NCI-H187 (cell line): ENCODE measurements at places on chromosomes 5 and 9.

DNA sequence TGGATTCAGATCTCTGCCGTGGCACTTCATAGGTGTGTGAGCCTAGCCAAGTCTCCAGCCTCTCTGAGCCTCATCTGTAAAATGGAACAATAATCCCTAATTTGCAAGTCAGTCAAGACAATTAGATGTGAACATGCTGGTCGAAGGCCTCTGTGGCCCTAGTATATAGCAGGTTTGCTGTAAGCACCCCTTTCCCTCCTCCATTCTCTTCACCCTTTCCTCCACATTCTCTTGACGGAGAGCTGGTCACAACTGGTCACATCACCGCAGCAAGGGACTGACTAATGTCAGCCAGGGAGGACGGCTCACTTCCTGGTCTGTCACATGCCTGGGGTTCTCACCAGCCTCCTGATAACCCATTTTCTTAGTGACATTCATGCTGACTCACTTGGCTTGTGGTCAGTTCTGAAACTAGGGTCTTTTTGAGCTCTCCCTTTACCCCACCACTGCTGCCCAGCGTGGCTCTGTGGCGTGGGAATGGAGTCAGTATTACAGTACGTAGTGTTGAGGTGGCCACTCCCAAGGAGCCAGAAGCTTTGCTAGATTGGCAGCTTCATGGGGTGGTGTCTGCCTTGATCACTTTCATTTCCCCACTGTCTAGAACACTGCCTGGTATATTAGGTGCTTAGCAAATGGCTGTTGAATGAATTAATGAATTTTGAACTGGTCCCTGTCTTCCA is 47.8 kb downstream of the ERGIC1 start:
- DNase-seq, result no peak

DNA sequence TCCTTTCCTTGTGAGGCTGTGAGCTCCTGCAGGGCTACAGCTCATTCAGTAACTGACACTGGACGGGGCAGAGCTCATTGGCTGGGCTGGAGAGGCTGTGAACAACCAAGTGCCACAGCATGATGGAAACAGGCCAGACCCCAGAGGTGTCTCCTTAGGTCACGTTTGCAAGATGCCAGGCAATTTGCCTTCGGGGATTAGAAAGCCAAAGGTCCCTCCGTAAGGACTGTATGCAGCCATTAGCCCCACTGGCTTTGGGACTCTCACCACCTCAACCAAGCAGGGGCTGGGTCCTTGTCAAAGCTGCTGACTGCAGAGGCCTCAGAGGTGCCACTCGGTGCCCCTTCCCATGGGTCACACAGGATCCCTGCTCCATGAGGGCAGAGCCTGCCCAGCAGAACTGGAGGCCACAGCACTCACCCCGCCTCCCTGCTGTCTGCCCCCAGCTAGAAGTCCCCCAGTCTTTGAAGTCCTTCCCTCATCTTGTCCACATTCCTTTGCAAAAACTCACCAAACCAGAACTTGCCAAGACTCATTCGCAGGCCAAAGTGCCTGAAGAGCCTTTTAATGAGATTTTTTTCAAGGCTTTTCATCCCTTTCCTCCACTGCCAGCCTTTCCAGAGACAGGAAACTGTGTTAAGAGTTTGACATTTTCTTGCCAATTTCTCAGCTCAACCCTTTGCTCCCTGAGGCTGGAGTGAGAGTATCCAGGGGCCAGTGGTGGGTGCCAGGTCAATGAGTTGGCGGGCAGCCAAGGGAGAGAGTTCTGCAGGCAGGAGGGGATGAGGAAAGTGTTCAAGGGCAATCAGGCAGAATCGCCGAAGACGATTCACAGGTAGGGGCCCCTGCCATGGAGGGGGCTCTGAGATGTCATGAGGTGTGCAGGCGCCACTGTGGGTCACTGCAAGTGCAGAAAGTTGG is 39.7 kb upstream of the SLC25A51 start:
- no peak for DNase-seq

DNA sequence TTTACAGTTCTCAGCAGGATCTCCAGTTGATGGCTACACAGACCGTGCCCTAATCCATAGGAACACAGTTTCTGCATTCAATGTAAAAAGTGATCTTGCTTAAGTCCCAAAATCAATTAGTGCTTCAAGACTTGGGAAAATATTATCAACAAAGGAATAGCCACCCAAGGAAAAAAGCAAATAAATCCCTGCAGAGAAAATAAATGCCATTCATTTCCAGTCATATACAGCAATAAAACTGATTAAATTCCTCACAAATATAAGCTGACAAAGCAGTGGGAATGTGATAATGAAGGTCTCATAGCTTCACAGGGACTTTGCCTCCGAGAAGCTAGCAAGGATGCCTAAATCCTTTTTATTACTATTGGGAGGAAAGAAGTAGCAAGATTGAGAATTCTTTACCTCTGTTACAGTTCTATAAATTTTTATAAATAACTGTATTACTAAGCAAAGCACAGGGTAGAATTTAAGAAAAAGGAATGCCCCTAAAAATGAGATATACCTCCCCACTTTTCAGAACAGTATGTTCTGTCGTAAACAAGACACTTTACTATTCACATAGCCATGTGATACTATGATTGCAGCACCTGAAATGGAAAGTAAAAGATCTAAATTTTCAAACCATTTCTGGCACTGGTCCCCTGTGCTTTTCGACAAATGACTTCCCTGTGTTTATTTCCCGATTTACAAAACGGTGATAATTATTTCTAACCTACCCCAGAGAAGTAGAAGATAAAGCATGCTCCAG is 59.8 kb downstream of the ARSB start:
- no peak for DNase-seq

GRCh38 chr9:5596173-5596572 is 32.7 kb upstream of the RIC1 start:
- no peak for DNase-seq

DNA sequence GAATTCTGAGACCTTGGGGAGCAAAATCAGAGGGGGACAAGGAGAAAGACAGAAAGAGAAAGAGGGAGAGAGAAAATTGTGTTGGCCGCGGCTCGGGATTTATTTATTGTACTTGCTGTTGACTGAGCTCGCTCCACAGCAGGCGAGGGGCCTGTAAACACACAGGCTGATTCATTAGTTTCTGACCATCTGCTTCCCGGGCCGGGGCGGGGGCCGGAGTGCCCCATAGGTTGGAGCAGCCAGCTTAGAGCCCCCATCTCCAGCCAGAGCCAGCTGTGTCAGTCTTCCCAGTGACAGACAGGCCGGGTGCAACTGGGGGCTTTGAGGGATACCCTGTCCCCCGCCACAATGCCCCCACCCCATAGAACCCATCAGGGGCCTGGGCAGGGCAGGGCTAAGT is 30.9 kb downstream of the NTNG2 start:
- no peak for DNase-seq

GRCh38 chr9:109331353-109331752 is 10.5 kb upstream of the EPB41L4B start:
- DNase-seq, result no peak

DNA sequence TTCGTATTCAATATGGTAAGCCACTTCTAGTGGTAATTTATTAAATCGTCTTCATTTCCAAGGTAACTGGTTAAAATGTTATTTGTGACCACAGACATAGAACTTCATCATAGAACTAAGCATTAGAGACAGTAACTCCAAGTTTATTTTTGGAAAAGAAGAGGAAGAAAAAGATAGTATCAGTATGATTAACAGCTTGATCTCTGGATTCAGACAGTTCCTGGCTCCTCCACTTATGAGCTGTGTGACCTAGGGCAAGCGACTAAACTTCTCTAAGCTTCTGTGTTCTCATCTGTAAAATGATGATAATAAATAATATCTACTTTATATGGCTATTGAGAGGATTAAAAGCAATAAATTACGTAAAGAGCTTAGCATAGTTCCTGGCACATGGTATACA is 29.8 kb upstream of the TNPO1 start:
- no peak for DNase-seq

- no peak for DNase-seq
Observed at GRCh38 chr9:89880721-89881120, 275.9 kb downstream of the GADD45G start.

DNA sequence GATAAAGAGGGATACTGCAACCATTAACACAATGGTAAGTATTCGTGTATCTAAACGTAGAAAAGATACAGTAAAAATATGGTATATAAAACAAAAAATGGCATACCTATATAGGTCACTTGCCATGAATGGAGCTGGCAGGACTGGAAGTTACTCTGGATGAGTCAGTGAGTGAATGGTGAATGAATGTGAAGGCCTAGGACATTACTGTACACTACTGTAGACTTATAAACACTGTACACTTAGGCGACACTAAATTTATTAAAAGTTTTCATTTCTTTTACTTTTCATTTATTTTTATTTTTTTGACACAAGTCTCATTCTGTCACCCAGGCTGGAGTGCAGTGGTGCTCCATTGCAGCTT is 14.1 kb downstream of the TDRD7 start:
- no peak for DNase-seq

DNA sequence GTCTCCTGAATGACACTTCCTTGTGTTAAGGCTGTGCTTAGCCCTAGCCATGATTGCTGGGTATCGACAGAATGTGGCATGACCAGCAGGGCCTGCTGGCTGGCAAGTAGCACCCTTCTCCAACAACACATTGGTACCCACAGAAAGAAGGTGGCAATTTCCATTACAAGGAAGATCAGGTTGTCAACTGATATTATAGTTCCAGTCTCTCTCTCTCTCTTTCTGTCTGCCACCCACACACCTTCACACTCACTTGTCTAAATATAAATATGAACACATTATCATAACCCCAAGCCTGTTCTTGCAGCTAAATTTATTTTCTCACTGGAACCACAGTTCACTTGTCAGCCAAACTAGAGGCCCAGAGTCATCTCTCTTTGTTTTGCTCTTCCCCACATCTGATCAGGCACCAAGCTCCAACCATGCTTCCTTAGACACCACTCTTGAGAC is 408.1 kb upstream of the PIK3R1 start:
- DNase-seq, result no peak

GRCh38 chr5:76999451-76999850 is 30.8 kb upstream of the AGGF1 start:
- DNase-seq, result no peak

DNA sequence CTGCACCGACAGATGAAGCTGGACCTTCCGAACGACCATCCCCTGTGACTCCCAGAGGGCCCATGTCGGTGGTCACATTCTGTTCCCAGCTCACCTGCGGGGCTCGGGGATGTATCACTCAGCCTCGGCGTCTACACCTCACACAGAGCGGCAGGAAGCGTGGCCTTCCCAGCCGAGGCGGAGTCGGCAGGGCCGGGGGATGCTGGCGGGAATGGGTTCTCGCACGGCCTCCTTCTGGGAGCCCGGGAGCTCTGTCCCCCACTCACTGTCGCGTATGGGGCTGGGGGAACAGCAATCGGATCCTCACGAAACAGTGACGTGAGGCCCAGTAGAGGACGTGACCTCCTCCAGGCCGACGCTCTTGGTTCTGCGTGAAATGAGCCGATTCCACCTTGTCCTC is 20.4 kb downstream of the NACC2 start:
- DNase-seq, result no peak

GRCh38 chr9:127084076-127085039 is 38.1 kb downstream of the ANGPTL2 start:
- DNase-seq, result no peak

- DNase-seq, result no peak
Observed at GRCh38 chr5:111556501-111556900, 44.2 kb upstream of the STARD4 start.

GRCh38 chr5:128487041-128487440 is 51.0 kb downstream of the FBN2 start:
- DNase-seq, result no peak

- no peak for DNase-seq
Observed at GRCh38 chr5:156835905-156836304, 14.2 kb upstream of the PPP1R2B start.

DNA sequence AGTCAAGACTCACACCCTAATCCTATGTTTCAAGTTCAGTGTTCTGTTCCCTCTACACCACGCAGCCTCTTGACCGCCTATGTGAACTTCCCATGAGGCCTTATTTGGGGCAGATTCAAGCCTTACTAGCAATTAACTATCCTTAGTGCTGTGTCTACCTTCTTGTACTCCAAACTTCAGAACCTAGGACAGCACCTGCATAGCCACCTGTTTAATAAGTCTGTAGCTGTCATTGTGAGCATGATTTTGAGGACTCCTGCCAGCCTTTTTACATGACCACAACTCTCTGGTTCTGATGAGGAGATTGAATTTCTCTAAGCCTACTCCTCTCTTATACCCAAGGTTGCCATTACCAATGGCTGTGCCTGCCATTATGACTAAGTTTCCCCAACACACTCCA is 50.8 kb upstream of the PCSK1 start:
- DNase-seq, result no peak

DNA sequence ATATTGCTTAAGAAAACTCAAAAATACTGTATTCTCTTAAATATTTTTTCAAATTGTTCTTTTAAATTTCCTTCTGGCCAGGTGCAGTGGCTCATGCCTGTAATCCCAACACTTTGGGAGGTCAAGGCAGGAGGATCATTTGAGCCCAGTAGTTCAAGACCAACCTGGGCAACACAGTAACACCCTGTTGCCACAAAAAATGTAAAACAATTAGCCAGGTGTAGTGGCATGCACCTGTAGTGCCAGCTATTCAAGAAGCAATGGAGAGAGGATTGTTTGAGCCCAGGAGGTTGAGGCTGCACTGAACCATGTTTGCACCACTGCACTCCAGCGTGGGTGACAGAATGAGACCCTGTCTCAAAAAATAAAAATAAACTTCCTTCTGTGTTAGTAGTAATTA is 94.3 kb downstream of the STRBP start:
- no peak for DNase-seq
